ENCODE measurements at places on chromosomes 2 and 18.

GRCh38 chr2:118319271-118319684 lies 231.0 kb downstream of the INSIG2 start:
- DNase-seq = no peak

GRCh38 chr2:180003559-180003958 lies 3.5 kb downstream of the CWC22 start:
- no peak for DNase-seq

DNA sequence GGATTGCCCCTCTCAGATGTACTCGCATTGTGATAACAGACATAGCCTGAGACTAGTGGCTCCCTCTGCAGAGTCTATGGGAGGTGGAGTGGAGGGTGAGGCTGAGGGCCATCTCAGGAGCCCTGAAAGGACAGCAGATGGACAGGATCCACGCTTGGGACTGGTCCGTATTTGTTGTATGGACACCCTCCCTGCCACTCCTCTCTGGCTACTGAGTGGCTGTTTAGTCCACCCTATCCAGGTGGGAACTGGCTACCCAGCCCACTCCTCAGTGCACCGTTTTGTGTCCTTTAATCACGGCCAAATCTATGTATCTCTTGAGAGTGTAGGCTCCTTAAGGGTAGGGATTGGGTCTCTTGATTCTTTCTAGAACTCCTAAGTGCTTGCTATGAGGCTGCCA lies 4.5 kb upstream of the GLI2 start:
- DNase-seq = no peak

DNA sequence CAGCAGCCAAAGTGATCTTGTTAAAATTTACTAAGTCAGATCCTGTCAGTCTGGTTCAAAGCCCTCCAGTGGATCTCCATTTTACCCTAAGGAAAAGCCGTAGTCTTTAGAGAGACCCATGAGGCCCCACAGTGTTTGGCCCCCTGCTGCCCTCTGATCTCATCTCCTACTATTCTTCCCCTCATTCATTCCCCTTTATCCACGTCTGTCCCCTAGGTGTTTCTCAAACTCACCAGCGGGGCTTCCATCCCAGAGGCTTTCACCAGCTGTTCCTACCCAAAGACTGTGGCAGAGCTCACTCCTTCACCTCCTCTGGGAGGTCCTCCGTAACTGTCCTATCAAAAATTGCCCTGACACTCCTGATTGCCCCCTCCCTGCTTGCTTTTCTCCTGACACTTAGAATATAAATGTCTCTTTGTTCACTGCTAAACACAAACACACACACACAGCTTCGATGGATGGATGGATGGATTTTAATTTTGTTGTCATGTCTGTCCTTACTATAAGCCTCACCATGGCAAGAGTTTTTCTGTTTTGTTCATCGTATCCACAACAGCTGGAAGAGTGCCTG lies 26.1 kb downstream of the LIMS1 start:
- DNase-seq = no peak

- no peak for DNase-seq
Observed at GRCh38 chr18:57286949-57287348, 65.4 kb upstream of the ST8SIA3 start.

DNA sequence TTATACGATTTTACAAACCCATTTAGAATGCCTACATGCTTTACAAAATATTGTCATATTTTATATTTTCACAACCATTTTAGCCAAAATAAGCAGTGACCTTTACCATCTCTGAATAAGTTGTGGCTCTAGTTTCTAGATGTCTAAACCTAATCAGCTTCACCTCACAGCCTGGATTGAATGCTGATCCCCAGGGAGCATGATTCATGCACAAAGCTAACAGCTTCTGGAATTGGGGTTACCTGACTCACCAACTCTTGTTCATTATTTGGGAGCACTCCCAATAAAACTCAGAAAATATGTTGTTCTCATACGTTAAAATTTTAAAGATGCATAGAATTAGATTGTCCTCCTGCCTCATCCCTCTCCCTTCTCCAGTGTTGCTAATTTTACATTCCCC lies 611.7 kb upstream of the NETO1 start:
- no peak for DNase-seq

DNA sequence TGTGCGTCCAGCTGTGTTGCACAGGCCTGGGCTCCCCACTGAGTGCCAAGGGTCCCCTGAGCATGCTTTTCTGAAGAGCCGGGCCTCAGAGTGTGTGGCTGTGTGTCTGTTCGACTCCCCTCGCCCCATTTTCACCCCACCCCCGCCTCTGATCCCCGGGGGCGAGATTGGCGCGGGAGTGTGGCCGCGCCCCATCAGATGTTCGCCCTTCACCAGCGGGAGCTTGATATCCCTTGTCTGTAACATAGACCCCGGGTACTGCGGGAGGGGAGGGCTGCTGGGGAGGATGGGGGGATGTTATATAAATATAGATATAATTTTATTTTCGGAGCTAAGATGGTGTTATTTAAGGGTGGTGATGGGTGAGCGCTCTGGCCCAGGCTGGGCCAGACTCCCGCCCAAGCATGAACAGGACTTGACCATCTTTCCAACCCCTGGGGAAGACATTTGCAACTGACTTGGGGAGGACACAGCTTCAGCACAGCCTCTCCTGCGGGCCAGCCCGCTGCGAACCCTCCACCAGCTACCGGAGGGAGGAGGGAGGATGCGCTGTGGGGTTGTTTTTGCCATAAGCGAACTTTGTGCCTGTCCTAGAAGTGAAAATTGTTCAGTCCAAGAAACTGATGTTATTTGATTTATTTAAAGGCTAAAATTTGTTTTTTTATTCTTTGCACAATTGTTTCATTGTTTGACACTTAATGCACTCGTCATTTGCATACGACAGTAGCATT lies 1.5 kb downstream of the RHOB start:
- no peak for DNase-seq

GRCh38 chr2:122681626-122682025 lies 926.2 kb downstream of the TSN start:
- no peak for DNase-seq

DNA sequence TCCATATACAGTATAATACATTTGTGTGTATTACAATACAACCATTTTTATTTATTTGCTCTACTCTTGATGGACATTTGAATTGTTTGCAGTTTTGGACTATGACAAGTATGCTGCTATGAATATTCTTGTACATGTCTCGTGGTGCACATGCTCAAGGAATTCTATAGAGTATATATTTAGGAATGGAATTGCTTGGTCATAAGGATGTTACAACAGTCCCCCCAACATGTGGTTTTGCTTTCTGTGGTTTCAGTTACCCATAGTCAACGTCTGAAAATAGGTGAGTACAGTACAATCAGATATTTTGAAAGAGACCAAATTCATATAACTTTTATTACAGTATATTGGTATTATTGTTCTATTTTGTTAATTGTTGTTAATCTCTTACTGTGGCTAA lies 24.1 kb upstream of the PLEKHM3 start:
- DNase-seq = no peak

GRCh38 chr18:40652321-40652720 lies 1302.7 kb upstream of the PIK3C3 start:
- DNase-seq = no peak

DNA sequence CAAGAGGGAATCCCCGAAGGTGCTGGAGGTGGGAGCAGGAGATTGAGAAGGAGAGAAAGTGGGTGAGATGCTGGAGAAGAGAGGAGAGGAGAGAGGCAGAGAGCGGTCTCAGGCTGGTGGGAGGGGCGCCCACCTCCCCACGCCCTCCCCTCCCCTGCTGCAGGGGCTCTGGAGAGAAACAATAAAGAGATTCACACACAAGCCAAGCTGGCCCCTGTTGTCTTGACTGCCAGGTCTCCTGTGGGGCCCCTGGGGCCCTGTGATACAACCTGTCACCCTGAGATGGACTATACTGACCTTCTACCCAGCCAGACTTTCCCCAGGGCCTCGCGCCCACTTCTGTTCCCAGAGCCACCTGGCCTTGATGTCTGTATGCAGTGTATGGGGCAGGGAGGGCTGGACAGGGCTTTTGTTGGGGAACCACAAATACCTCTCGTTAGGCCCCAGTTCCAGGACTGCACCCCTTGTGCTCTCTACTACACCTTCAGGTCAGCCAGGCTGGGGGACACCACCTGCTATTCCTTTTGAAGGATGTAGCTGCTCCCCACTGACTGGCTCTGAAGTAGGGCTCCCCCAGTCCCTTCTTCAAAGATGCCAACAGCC lies 8.0 kb upstream of the SPEG start:
- DNase-seq = no peak

DNA sequence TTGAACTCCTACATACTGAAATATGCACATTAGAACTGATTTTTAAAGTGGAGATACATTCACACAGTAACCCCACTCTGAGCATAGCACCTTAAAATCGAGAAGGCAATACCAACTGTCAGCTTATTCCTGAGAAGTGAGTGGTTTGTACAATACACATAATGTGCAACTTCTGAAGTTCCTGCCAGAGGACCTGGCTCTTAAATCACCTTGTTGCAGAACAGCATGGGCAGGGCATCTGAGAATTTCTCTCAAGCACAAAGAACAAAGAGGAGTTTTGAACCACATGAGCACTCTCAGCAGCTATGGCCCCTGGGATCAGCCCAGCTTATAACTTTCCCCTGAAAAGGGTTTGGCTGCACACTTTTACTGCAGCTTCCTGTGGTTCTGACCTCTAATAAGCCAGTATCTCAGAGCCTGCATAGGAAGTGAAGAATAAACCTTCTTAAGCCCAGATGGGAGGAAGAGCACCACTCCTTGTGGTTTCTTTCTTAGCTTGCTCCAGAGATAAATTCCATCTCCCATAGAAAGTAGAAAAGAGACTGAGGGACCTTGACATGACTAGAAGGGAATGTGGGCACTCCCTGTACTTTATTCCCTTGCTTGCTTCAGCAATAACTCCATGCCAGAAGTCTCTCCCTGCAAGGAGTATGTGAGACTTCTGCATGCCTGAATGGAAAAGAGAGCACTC lies 862.3 kb downstream of the SUCLG1 start:
- DNase-seq = no peak

- no peak for DNase-seq
Observed at GRCh38 chr18:56235481-56236013, 402.8 kb downstream of the TXNL1 start.

DNA sequence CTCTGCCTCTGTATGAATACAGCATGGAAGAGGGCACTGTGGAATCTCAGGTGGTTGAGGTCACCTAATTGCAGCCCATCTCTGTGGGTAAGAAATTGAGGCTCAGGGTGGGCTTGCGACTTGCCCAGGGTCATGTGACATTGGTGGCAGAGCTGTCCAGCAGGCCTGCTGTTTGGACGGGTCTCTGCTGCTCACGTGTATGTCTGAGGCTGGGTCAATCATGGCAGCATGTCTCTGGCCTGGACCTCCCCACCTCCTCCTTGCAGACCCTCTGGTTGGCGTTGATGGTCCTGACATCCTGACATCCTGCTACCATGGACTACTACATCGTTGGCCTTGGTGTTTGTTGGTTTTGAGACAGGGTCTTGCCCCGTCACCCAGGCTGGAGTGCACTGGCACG lies 64.3 kb upstream of the HPCAL1 start:
- no peak for DNase-seq

- no peak for DNase-seq
Observed at GRCh38 chr2:238106339-238106697, 6.2 kb downstream of the ESPNL start.

DNA sequence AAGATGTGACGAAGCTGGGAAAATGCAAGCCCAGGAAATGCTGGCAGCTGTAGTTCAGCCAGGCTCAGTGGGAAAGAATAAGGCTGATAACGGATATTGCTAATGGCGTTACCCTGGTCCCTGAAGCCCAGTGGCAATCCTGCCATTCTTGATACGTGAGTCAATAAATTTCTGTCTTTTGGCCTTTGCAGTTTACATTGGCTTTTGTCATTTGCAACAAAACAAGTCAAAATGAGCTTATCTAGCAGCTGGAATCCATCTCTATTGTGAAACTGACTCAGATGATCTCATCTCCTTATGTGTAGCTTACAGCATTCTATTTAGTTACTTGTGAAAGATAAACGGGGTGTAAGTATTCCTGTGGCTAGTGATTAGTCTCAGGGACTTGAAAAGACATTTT lies 43.8 kb downstream of the ARL6IP6 start:
- no peak for DNase-seq

GRCh38 chr18:22691946-22692710 lies 241.0 kb upstream of the RBBP8 start:
- DNase-seq = no peak

GRCh38 chr2:166335284-166335683 lies 40.5 kb downstream of the SCN9A start:
- no peak for DNase-seq

GRCh38 chr18:13513481-13513880 lies 212.9 kb downstream of the FAM210A start:
- no peak for DNase-seq

GRCh38 chr2:177187631-177188312 lies 24.8 kb upstream of the HNRNPA3 start:
- DNase-seq = no peak

- no peak for DNase-seq
Observed at GRCh38 chr2:161217597-161218185, 57.5 kb downstream of the TANK start.

Measured in thoracic aorta (tissue), 2 donors.